ENCODE measurements at places on chromosomes 3 and 15. TPM values are rescaled to one million over a fixed set of nuclear protein-coding genes. Genes with fewer than 3 reads are reported as not detected.

DNA sequence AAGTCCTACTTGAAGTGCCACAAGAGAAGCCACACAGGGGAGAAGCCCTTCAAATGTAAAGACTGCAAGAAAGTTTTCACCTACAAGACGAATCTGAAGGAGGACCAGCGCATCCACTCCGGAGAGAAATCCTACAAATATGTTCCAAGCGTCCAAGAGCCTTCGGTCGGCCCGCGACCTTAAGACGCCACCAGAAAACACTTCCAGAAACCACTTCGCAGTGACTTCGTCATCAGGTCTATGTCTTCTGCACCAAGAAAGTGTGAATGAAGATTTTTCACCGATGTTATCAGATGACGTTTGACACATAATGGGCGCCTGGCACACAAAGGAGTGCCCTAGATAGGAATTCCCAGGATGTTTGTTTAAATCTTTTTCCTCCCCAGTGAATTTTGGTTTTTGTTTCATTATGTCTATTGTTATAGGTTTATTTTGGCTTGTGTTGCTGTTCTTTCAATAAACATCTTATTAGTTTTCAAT lies 24.1 kb upstream of the ARPIN start:
- no peak for ATAC-seq

DNA sequence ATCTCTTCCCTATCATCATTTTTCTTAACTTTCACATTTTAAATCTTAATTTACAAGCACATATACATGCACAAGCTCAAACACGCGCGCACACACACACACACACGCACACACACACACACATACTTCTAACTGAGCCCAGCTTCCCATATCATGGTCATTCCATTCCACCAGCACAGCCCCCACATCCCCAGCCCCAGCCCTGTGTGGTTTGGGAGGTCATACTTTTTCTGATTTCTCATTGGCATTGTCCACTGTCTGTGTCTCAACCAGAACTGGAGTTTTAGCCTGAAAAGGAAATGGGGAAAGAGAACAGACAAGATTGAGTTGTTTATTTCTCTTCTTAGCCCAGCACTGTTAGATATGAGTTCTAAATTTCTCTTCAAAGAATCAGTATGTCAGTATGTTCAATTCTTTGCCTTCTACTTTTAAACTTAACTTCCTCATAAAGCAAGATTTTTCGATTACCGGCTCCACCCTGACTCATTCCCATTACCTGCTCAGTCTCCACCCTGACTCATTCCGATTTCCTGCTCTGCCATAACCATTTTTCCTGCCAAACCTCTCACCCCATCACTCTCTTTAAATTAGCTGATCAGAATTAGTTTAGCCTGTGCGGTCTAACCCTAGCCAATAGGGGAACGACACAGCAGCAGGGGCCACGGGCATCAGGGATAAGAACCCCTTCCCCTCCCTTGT lies 6.4 kb downstream of the IQCF1 start:
- ATAC-seq, result no peak

GRCh38 chr3:159616234-159616825 lies 372.3 kb upstream of the IL12A start:
- peak; percentile 31 for ATAC-seq

- ATAC-seq, result no peak
Observed at GRCh38 chr3:66048051-66048395, 9.3 kb upstream of the MAGI1 start.

- no peak for ATAC-seq
Observed at GRCh38 chr15:73857193-73857920, 16.0 kb upstream of the TBC1D21 start.

DNA sequence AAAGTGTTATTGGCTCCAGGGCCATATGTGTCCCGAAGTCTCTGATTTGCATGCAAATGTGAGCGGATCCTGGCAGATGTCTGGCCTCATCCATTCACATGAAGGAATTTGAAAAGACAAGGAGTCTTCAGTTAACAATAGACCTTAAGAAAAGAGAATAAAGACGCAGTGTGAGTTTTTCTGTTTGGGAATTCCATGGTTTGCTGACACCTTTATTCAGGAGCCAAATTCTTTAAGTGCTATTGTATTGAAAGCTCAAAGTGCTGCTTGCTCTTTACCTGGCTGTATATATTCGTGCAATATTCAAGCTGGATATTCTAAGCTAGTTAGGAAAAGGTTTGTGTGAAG lies 2.2 kb downstream of the LRRN1 start:
- ATAC-seq, result no peak

DNA sequence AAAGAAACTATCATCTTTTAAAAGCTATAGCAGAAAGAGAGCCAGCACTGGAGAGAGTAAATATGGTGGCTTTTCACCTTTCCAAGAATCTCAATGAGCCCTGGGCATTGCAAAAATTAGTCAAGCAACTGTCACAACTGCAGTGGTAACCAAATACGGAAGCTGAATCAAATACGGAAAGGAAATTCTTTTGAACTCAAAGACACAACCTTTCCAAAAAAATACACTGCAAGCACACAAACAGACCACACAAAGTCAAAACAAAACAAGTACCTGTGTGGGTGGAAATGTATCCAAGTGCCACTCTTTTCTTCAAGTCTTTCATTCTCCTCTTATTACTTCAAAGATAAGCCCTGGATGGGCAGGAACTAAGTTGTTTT lies 17.6 kb downstream of the VGLL4 start:
- ATAC-seq, result no peak

GRCh38 chr3:31077021-31077601 lies 182.7 kb upstream of the GADL1 start:
- ATAC-seq, result peak; percentile 99

DNA sequence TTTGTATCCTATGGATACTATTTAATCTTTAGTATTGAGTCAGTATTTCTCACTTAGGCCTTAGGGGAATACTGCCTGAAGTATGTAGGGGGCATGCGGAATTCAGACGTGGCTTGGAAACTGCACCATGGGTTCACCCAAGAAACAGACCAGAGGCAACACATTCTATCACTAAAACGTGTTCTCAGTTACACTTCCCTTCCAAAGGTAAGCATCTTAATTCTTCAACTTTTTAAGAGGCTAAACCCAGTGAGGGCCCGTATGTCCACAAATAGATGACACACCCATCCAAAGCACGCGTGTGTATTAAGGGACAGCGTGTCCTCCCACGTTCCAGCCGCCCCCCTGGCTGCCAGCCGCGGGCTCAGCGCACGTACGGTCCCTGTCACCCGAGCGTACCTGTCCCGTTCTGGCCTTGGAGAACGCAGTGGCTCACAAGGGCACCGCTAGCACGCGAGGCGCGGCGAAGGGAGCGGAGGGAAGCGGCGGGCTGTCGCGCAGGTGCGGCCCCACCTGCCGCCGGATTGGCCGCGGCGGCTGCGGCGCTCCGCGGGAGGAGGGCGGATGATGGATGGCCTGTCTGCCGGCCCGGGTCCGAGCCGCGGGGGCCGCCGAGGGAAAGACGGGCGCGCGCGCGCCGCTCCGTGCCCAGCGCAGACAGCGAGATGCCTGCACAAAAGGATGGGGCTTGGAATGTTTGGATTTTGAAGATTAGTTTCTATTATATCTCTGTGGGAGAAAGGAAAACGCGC lies 1003.9 kb upstream of the NR2F2 start:
- ATAC-seq, result peak; percentile 17

GRCh38 chr3:177208781-177209180 lies 11.5 kb upstream of the TBL1XR1 start:
- no peak for ATAC-seq

DNA sequence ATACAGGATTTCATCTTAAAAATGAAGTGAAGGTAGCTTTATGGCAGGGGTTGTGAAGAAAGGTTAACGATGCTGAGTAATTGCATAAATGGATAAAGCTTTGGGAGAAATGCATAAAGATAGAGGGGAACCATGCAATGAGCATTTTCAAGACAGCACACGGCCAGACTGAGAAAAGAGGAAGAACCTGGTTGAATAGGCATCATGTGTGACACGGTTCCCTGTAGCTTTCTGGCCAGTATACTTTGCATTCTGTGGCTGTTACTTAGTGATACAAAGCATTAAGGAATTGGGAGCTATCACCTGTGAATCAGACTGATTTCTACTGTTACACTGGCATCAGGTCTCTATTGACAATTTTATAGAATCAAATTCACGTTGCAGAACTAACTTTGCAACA lies 33.3 kb downstream of the NR2C2 start:
- no peak for ATAC-seq

- no peak for ATAC-seq
Observed at GRCh38 chr3:140521751-140522445, 156.0 kb upstream of the TRIM42 start.

- ATAC-seq, result no peak
Observed at GRCh38 chr15:88232771-88233201, 23.8 kb downstream of the NTRK3 start.

GRCh38 chr3:7322957-7323669 lies 462.2 kb downstream of the GRM7 start:
- ATAC-seq, result no peak

GRCh38 chr15:61171209-61171608 lies 57.9 kb downstream of the RORA start:
- ATAC-seq, result peak; percentile 95

DNA sequence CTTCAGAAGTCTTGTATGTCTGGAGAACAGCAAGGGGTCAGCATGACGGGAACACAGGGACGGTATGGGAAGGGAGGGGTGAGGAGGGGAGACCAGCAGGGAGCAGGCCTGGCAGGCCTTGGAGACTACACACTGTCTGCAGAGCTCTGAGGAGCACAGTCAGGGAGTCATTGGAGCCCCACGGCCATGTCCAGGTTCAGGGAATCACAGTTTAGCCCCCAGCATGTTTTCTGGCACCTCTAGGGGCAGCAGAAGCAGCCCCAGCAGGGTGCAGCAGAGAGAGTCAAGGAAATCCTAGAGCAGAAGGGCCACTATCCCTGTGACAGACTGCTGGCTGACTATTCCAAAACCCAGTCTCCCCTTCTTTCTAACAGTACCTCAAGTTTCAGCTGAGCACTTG lies 3.2 kb downstream of the LAMP3 start:
- no peak for ATAC-seq

The NR2E3 gene
- 0.56 TPM for total RNA-seq

The TNFAIP8L3 gene
- 7.3 TPM for total RNA-seq

The C15orf62 gene
- 4.0 TPM for total RNA-seq

The GPR149 gene
- not detected for total RNA-seq

Measured in esophagus mucosa (tissue), 1 donor.